Uterine smooth muscle cell (primary cell): ENCODE measurements at places on chromosomes 5 and 9. TPM values are rescaled to one million over a fixed set of nuclear protein-coding genes. Genes with fewer than 3 reads are reported as not detected.

The IQGAP2 gene
- total RNA-seq: 2.1 and 3.5 TPM in 2 replicates

The C9orf50 gene
- total RNA-seq: 0.12 TPM in 1 of 2 replicates, not detected in the other

The CLTA gene
- 289 and 311 TPM in 2 replicates for total RNA-seq

The EIF4E1B gene
- total RNA-seq: not detected in 2 replicates

The WDR38 gene
- 0.11 TPM in 1 of 2 replicates, not detected in the other for total RNA-seq

The LCN1 gene
- 0.12 TPM in 1 of 2 replicates, not detected in the other for total RNA-seq

The PRRT1B gene
- total RNA-seq: not detected in 2 replicates

The IFNA14 gene
- not detected in 2 replicates for total RNA-seq

The CDH18 gene
- 4.3 and 7.0 TPM in 2 replicates for total RNA-seq

The ITGA2 gene
- total RNA-seq: 40.7 and 122 TPM in 2 replicates
